ENCODE measurements at places on chromosomes 2 and 18. TPM values are rescaled to one million over a fixed set of nuclear protein-coding genes. Genes with fewer than 3 reads are reported as not detected.

DNA sequence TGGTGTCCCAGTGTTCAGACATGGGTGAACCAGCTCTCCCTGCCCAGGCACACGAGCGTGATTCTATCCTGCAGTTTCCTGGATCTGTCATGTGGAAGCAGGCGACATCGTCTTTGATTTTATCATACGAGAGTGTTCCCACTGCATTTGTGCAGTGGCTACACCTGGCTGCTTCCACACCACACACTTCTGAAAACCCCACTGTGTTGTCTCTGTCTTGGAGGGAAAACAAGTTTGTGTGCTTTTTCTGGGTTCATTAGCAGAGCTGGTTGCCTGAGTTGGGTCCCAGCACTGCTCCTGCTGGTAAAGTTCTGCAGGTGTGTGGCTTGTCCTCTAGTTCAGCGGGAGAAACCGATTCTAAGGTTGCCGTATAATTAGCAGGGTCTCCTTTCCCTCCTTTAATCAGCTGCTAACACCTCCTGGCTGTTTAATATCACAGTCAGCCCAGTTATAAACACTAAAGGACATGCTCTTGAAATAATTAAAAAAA is 58.5 kb upstream of the TWIST2 start:
- no peak overlapping the region for H3K4me3 ChIP-seq
- DNase-seq = no peak
- H3K4me1 ChIP-seq = no peaks in the 10 kb centered on the region
- no peaks in the 10 kb centered on the region for H3K27me3 ChIP-seq

DNA sequence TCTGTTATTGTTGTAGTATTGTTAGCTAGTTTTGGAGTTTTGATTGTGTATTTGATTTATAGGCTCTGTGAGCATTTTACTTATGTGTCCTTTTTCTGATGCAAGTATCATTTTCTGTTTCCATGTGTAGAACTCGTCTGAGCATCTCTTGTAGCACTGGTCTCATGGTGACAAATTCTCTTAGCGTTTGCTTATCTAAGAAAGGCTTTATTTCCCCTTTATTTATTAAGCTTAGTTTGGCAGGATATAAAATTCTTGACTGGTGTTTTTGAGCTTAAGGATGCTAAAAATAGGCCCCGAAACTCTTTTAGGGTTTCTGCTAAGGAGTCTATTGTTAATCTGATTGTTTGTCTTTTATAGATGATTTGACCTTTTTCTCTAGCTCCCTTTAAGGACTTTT is 57.6 kb upstream of the THUMPD2 start:
- no peaks in the 10 kb centered on the region for H3K4me1 ChIP-seq
- H3K27ac ChIP-seq = no peak overlapping the region
- DNase-seq = no peak
- H3K36me3 ChIP-seq = no peaks in the 10 kb centered on the region

EML6 gene
- total RNA-seq = 1.1 TPM

INO80B gene
- 42.3 TPM for total RNA-seq

DNA sequence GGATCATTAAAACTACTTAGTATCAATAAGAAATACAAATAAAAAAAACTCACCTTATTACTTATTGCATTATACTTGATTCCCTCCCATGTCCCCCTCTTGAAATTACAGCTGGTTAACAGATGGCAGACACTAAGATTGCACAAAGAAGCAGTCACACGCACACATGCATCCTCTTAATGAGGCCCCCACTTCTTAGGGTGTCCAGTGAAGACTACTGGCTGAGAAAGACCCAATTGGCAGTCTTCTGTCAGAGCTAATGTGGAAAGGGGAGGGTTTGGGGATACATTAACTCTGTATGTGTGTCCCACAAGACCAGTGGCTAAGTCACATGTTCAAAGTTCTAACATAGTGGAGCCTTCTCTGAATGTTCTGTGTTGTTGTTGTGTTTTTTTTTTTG is 210.7 kb downstream of the MTX2 start:
- H3K27ac ChIP-seq = no peak overlapping the region
- peaks cover 21% of the 10 kb centered on the region for H3K27me3 ChIP-seq
- H3K4me3 ChIP-seq = no peak overlapping the region
- no peak for DNase-seq
- H3K36me3 ChIP-seq = no peaks in the 10 kb centered on the region

DNA sequence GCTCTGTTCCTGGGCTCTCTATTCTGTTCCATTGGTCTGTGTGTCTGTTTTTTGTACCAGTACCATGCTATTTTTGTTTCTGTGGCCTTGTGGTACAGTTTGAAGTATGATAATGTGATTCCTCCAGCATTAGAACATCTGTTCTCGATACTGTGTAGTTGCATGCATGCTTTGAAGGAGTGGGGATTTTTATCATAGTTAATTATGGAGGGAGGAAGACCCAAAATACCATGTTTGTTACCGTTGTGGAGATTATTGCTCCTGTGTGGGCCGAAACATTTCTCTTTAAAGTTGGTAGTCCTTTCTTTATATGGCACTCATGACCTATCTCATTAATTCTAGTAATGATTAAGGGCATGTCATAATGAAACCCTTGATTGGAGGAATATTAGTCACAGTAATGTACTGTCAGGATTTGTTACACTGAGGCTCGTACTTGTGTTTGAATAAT is 87.6 kb downstream of the TTC27 start:
- H3K27me3 ChIP-seq = no peaks in the 10 kb centered on the region

GRCh38 chr2:30683236-30683956 is 123.8 kb downstream of the CAPN13 start:
- H3K36me3 ChIP-seq = no peaks in the 10 kb centered on the region
- no peak overlapping the region for H3K27ac ChIP-seq
- no peak for DNase-seq
- no peaks in the 10 kb centered on the region for H3K4me1 ChIP-seq
